ENCODE measurements at places on chromosomes 5 and 9. TPM values are rescaled to one million over a fixed set of nuclear protein-coding genes. Genes with fewer than 3 reads are reported as not detected.

DNA sequence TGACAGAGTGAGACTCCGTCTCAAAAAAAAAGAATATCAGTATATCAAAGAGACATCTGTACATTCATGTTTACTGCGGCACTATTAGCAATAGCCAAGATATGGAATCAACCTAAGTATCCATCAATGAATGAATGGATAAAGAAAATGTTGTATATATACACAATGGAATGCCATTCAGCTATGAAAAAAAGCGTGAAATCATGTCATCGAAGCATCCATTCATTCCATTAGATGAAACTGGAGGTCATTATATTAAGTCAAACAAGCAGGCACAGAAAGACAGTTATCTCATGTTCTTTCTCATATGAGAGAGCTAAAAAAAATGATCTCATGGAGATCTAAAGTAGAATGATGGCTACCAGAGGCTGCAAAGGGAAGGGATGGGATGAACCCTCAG, 180.9 kb upstream of the TLX3 start:
- H3K4me1 ChIP-seq: no peaks in the 10 kb centered on the region
- no peak overlapping the region for H3K27ac ChIP-seq
- no peaks in the 10 kb centered on the region for H3K36me3 ChIP-seq
- no peaks in the 10 kb centered on the region for H3K27me3 ChIP-seq
- DNase-seq: no peak

DNA sequence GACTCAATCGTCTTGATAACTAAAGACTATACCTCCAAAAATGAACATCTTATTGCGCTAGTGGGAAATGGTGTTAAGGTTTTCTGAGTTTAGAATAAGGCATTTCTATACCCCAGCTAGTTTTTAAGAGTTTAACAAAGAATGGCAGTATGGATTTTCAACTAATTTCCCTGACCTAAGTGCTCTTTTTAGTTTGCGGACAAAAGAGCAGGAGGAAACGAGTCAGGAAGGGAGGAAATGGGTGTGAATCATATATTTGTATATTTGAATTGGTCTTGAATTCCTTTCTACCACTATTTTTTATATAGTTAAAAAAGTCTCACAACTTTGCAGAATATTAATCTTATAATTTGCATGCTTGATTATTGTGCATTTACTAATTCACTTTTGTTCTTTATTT, 516.3 kb upstream of the ZNF608 start:
- H3K4me1 ChIP-seq: no peaks in the 10 kb centered on the region
- H3K27me3 ChIP-seq: no peaks in the 10 kb centered on the region
- H3K4me3 ChIP-seq: no peak overlapping the region
- no peak overlapping the region for H3K27ac ChIP-seq
- no peak for DNase-seq

DNA sequence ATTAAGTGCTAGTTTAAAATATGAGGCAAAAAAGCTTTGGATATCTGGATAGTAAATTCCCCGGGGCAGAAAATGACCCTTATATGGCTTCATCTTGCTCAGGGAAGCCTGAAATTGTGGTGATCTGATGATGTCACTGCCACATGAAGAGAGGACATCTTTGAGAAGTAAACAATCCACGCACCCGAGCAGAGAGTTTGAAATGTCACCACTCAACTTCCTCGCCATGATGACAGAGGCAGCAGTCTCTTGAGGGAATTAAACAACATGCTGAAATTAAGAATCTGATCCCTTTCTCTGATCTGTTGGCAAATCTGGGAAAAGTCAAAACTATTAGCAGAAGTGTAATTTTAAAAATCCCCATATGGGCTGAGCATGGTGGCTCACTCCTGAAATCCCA, 110.0 kb downstream of the TLE1 start:
- H3K36me3 ChIP-seq: no peaks in the 10 kb centered on the region
- H3K27me3 ChIP-seq: no peaks in the 10 kb centered on the region

DNA sequence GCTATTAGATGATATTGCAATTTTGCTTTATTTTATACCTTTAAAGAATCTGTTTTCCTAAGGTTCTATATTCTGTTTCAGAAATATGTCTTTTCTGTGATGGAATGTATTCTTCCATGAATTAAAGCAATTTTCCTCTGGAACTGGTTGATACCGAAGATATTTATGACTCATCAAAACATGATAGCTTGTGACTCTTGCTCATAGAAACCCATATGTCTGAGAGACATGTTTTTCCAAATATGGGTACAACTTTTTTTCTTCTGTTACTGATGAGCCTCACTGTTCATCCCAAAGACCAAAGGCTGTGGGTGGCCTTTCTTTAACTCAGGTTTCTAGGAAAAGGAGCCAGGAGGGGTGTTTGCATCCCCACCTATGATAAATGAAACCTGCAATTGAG, 126.1 kb upstream of the PAPPA start:
- DNase-seq: no peak
- H3K27me3 ChIP-seq: no peaks in the 10 kb centered on the region
- no peak overlapping the region for H3K4me3 ChIP-seq
- H3K36me3 ChIP-seq: no peaks in the 10 kb centered on the region

GRCh38 chr9:93098236-93098946, 2.4 kb downstream of the CARD19 start:
- no peak overlapping the region for H3K4me3 ChIP-seq
- H3K27me3 ChIP-seq: no peaks in the 10 kb centered on the region
- DNase-seq: peak; percentile 46
- peak overlapping the region; percentile 96 for H3K27ac ChIP-seq
- H3K36me3 ChIP-seq: no peaks in the 10 kb centered on the region

DNA sequence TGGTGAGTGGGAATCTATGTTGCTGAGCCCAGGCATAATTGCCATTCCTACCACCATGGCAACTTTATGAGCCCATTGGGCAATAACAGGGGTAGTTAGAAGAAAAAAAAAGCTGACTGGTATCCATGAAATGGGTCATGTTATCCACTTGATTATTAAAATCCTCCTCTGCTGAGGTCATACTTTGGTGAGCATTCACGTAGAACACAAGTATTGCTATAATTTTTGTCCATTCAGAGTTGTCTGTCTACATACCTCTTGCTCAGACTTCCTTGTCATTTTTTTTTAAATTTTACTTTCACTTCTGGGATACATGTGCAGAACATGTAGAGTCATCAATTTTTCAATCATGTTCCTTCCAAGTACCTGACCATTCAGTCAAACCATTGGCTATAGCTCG, 780.8 kb upstream of the ARRDC3 start:
- no peak overlapping the region for H3K27ac ChIP-seq
- DNase-seq: no peak
- H3K36me3 ChIP-seq: no peaks in the 10 kb centered on the region
- H3K27me3 ChIP-seq: no peaks in the 10 kb centered on the region
- no peak overlapping the region for H3K4me3 ChIP-seq

- no peak overlapping the region for H3K27ac ChIP-seq
- DNase-seq: no peak
- no peak overlapping the region for H3K4me3 ChIP-seq
- no peaks in the 10 kb centered on the region for H3K4me1 ChIP-seq
- peaks cover 50% of the 10 kb centered on the region for H3K36me3 ChIP-seq
- no peaks in the 10 kb centered on the region for H3K27me3 ChIP-seq
Observed at GRCh38 chr5:146111409-146111808, 6.0 kb upstream of the PLAC8L1 start.

- no peaks in the 10 kb centered on the region for H3K36me3 ChIP-seq
- H3K27me3 ChIP-seq: no peaks in the 10 kb centered on the region
- DNase-seq: no peak
- no peak overlapping the region for H3K27ac ChIP-seq
- no peaks in the 10 kb centered on the region for H3K4me1 ChIP-seq
Observed at GRCh38 chr9:81989700-81990099, 1.1 kb downstream of the SPATA31D1 start.

- peaks cover 43% of the 10 kb centered on the region for H3K4me1 ChIP-seq
- H3K4me3 ChIP-seq: peak overlapping the region; percentile 14
- H3K36me3 ChIP-seq: no peaks in the 10 kb centered on the region
- DNase-seq: peak; percentile 40
- peak overlapping the region; percentile 95 for H3K27ac ChIP-seq
- H3K27me3 ChIP-seq: no peaks in the 10 kb centered on the region
Observed at GRCh38 chr9:134455934-134456755, 129.9 kb downstream of the RXRA start.

- DNase-seq: no peak
- no peaks in the 10 kb centered on the region for H3K36me3 ChIP-seq
- H3K27ac ChIP-seq: no peak overlapping the region
- H3K4me1 ChIP-seq: no peaks in the 10 kb centered on the region
- no peaks in the 10 kb centered on the region for H3K27me3 ChIP-seq
Observed at GRCh38 chr9:103707181-103707580, 386.9 kb upstream of the SMC2 start.

- DNase-seq: no peak
- no peaks in the 10 kb centered on the region for H3K4me1 ChIP-seq
- no peak overlapping the region for H3K4me3 ChIP-seq
- H3K27me3 ChIP-seq: no peaks in the 10 kb centered on the region
Observed at GRCh38 chr5:2502970-2503594, 248.4 kb downstream of the IRX2 start.

- DNase-seq: no peak
- no peaks in the 10 kb centered on the region for H3K27me3 ChIP-seq
- peak overlapping the region; percentile 100 for H3K27ac ChIP-seq
Observed at GRCh38 chr9:83981126-83981871, 694 bp downstream of the RMI1 start.

DNA sequence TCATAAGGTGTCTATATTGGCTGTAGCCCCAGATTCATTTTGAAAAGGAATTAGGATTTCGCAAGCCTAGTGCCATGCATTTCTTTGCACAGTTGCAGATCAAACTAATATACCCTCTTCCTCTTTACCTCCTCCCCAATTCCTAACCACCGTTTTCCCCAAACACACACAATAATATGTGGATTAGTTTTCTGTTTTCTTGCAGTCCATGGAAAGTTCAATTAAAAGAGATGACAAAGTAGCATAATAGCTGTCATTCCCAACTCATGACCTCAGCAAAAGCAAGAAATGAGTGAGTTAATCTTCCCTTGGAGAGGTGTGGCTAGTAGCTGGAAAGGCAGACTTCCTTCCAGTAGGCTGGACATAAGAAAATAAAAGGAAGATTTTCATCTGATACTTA, 349.1 kb downstream of the TMEM232 start:
- H3K4me1 ChIP-seq: no peaks in the 10 kb centered on the region
- no peaks in the 10 kb centered on the region for H3K27me3 ChIP-seq
- no peak overlapping the region for H3K27ac ChIP-seq
- no peak for DNase-seq
- H3K36me3 ChIP-seq: no peaks in the 10 kb centered on the region

GRCh38 chr9:106321394-106322180, 541.4 kb upstream of the ZNF462 start:
- DNase-seq: no peak
- no peaks in the 10 kb centered on the region for H3K27me3 ChIP-seq
- no peaks in the 10 kb centered on the region for H3K4me1 ChIP-seq
- H3K27ac ChIP-seq: no peak overlapping the region
- no peaks in the 10 kb centered on the region for H3K36me3 ChIP-seq

GRCh38 chr5:1787472-1788047, 12.1 kb downstream of the MRPL36 start:
- H3K4me3 ChIP-seq: no peak overlapping the region
- H3K4me1 ChIP-seq: peaks cover 13% of the 10 kb centered on the region
- H3K36me3 ChIP-seq: no peaks in the 10 kb centered on the region
- DNase-seq: no peak
- no peaks in the 10 kb centered on the region for H3K27me3 ChIP-seq

DNA sequence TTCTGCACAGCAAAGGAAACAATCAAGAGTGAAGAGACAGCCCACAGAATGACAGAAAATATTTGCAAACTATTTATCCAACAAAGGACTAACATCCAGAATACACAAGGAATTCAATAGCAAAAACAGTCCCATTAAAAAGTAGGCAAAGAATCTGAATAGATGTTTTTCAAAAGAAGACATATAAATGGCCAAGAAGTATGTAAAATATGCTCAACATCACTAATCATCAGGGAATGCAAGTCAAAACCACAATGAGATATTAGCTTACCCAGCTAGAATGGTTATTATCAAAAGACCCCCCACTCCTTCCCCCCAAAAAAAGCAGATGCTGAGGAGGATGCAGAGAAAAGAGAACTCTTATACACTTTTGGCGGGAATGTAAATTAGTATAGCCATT, 13.4 kb upstream of the OR13C8 start:
- H3K4me1 ChIP-seq: no peaks in the 10 kb centered on the region
- no peaks in the 10 kb centered on the region for H3K27me3 ChIP-seq
- no peaks in the 10 kb centered on the region for H3K36me3 ChIP-seq
- no peak overlapping the region for H3K27ac ChIP-seq
- H3K4me3 ChIP-seq: no peak overlapping the region

GRCh38 chr9:4117835-4118610, 181.8 kb downstream of the GLIS3 start:
- H3K36me3 ChIP-seq: no peaks in the 10 kb centered on the region
- H3K4me3 ChIP-seq: no peak overlapping the region
- H3K4me1 ChIP-seq: peaks cover 60% of the 10 kb centered on the region
- no peak for DNase-seq

DNA sequence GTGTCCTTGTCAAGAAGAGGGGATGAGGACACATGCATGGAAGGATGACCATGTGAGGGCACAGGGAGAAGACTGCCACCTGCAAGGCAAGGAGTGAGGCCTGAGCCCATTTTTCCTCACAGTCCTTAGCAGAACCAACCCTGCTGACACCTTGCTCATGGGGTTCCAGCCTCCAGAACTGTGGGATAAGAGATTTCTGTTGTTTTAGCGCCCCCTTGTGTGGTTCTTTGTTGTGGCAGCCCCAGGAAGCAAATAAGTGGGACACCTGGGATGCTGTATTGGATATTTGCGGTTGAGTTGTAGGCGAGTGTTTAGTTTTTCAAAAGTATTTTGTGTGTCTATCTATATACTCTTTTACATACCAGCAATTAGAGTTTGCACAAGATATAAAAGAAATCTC, 206.4 kb downstream of the NXNL2 start:
- no peaks in the 10 kb centered on the region for H3K27me3 ChIP-seq
- H3K4me1 ChIP-seq: peaks cover 28% of the 10 kb centered on the region
- no peaks in the 10 kb centered on the region for H3K36me3 ChIP-seq
- no peak for DNase-seq

DNA sequence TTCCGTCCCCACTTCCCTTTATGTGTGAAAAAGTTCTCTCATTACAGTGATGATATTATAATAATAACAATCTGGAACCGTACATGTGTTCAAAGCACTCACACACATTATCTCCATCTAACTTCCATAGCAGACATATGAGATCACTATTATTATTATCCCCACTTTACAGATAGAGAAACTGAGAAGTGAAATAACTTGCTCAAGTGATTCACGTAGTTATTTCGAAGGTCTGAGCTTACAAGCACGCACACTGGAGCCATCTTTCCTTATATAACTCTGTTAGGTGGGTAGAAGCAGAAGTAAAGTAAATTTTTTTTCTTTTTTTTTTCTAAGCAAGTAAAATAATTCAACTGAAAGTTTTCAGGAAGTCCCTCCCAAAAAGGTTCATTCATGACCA, 62.9 kb upstream of the PTGER4 start:
- H3K27me3 ChIP-seq: no peaks in the 10 kb centered on the region
- no peaks in the 10 kb centered on the region for H3K36me3 ChIP-seq
- H3K4me3 ChIP-seq: no peak overlapping the region
- no peaks in the 10 kb centered on the region for H3K4me1 ChIP-seq
- no peak for DNase-seq

- no peaks in the 10 kb centered on the region for H3K4me1 ChIP-seq
- H3K4me3 ChIP-seq: no peak overlapping the region
- no peaks in the 10 kb centered on the region for H3K27me3 ChIP-seq
- peaks cover 10% of the 10 kb centered on the region for H3K36me3 ChIP-seq
Observed at GRCh38 chr5:93736284-93736683, 5.1 kb downstream of the POU5F2 start.

Gene HEMGN
- total RNA-seq: not detected

Gene RNF208
- total RNA-seq: 2.3 TPM

Gene RASEF
- total RNA-seq: 17.4 TPM

Gene IER5L
- 7.5 TPM for total RNA-seq

Gene CPEB4
- total RNA-seq: 33.2 TPM

Gene FGD3
- total RNA-seq: 5.1 TPM

Gene LEAP2
- total RNA-seq: 0.30 TPM

Gene PLPP7
- 2.9 TPM for total RNA-seq

Gene SLC36A3
- not detected for total RNA-seq

Gene BARHL1
- total RNA-seq: not detected

Gene EIF4E1B
- not detected for total RNA-seq

Gene IL13
- not detected for total RNA-seq

Gene CCDC192
- not detected for total RNA-seq

Data from esophagus squamous epithelium (tissue), 5 donors.